ENCODE measurements at places on chromosomes 2 and 18.
A peak's percentile ranks its signal among the peaks of the same experiment; 100 is the strongest.

- DNase-seq = no peak
Observed at GRCh38 chr18:37392648-37393047, 172.9 kb downstream of the CELF4 start.

- peak; percentile 78 for DNase-seq
Observed at GRCh38 chr2:217713395-217714286, 289.2 kb downstream of the TNS1 start.

GRCh38 chr18:2515908-2516625 is 55.2 kb downstream of the METTL4 start:
- DNase-seq = peak; percentile 67

DNA sequence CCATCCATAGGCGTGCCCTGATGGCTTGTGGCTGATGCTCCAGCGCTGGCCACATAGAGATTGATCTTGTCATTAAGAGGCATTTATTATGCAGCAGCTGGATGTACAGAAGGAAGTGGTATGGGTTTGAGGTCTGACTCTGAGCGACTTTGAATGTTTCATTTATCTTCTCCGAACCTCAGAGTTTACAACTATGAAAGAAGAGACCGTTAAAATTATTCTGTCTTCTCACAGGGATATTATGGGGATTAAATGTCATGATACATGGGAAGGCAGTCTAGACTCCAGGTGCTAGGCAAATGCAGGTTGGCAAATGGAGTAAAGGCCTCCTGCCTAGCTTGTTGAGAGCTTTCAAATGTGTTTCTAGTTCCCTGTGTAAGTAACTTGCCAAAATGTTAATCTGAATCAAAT is 30.3 kb downstream of the MOGAT1 start:
- no peak for DNase-seq
